ENCODE measurements at places on chromosomes 7 and 10. TPM values are rescaled to one million over a fixed set of nuclear protein-coding genes. Genes with fewer than 3 reads are reported as not detected.

SH2D4B gene
- not detected for polyA plus RNA-seq

ACADSB gene
- 10.7 TPM for polyA plus RNA-seq

ADRB1 gene
- polyA plus RNA-seq = 0.50 TPM

IDI2 gene
- not detected for polyA plus RNA-seq

FAM25A gene
- not detected for polyA plus RNA-seq

C10orf53 gene
- not detected for polyA plus RNA-seq

CAMK1D gene
- polyA plus RNA-seq = 1.4 TPM

AEBP1 gene
- polyA plus RNA-seq = 36.7 TPM

GJD4 gene
- polyA plus RNA-seq = not detected

PON1 gene
- polyA plus RNA-seq = 0.30 TPM

HHEX gene
- 3.8 TPM for polyA plus RNA-seq

SYCE1 gene
- polyA plus RNA-seq = 0.50 TPM

ELFN1 gene
- 0.53 TPM for polyA plus RNA-seq

DLG5 gene
- polyA plus RNA-seq = 11.5 TPM

OR2AE1 gene
- polyA plus RNA-seq = not detected

MBL2 gene
- not detected for polyA plus RNA-seq

SCIN gene
- polyA plus RNA-seq = 5.4 TPM

AGR2 gene
- 228 TPM for polyA plus RNA-seq

OR2A42 gene
- not detected for polyA plus RNA-seq

PSD gene
- polyA plus RNA-seq = 10.4 TPM

MNX1 gene
- polyA plus RNA-seq = 1.1 TPM

ASZ1 gene
- polyA plus RNA-seq = not detected

CRPPA gene
- 3.5 TPM for polyA plus RNA-seq

CRYGN gene
- polyA plus RNA-seq = not detected

EVX1 gene
- polyA plus RNA-seq = not detected

CLDN3 gene
- polyA plus RNA-seq = not detected

CYP3A7 gene
- not detected for polyA plus RNA-seq

DENND2A gene
- 8.3 TPM for polyA plus RNA-seq

SLIT1 gene
- polyA plus RNA-seq = 0.15 TPM

ADAM8 gene
- polyA plus RNA-seq = 3.6 TPM

C10orf143 gene
- polyA plus RNA-seq = 5.3 TPM

SPDYE1 gene
- polyA plus RNA-seq = not detected

RNLS gene
- 11.2 TPM for polyA plus RNA-seq

Measured in stomach (tissue), 19 donors.